ENCODE measurements at places on chromosomes 2 and 18.

- no peak for DNase-seq
Measured at GRCh38 chr18:62880673-62881364, 165.5 kb downstream of the PHLPP1 start.

- peak; percentile 65 for DNase-seq
Measured at GRCh38 chr18:60892855-60893254, 440.4 kb upstream of the CDH20 start.

GRCh38 chr2:43125090-43125998 is 101.1 kb downstream of the ZFP36L2 start:
- no peak for DNase-seq

- peak; percentile 41 for DNase-seq
Measured at GRCh38 chr2:218570850-218571249, 2.2 kb downstream of the CNOT9 start.

GRCh38 chr18:47745227-47745626 is 185.2 kb downstream of the SMAD2 start:
- DNase-seq: no peak

GRCh38 chr2:215758691-215759090 is 254.7 kb downstream of the MREG start:
- peak; percentile 96 for DNase-seq

DNA sequence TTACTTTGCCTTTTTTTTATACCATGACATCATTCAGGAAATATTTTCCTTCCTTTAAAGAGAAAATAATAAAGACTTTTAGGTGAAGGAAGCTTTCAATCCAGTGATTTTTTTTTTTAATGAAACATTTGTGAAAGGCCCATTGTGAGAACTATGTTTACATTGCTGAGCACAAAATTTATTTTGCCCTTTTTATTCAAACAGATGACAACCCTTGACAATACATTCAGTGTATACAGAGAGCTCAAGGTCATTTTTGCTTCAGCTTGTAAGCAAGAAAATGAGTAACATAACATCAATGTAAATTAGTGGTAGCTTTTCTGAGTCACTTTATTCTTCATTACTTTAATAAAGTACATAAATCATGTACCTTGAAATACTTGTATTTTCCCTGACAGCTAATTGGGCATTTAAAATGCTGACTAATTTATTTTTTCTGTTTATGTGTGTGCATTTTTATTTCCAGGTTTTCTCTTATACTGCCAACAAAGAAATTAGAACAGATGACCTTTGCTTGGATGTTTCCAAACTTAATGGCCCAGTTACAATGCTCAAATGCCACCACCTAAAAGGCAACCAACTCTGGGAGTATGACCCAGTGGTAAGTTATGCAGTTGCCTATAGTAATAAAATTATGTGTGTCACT is 121.6 kb downstream of the GALNT1 start:
- DNase-seq: no peak

GRCh38 chr2:222615320-222615719 is 40.6 kb downstream of the FARSB start:
- no peak for DNase-seq

GRCh38 chr2:71901466-71901865 is 246.2 kb downstream of the CYP26B1 start:
- DNase-seq: no peak

GRCh38 chr2:137921105-137921880 is 43.0 kb upstream of the HNMT start:
- DNase-seq: no peak

DNA sequence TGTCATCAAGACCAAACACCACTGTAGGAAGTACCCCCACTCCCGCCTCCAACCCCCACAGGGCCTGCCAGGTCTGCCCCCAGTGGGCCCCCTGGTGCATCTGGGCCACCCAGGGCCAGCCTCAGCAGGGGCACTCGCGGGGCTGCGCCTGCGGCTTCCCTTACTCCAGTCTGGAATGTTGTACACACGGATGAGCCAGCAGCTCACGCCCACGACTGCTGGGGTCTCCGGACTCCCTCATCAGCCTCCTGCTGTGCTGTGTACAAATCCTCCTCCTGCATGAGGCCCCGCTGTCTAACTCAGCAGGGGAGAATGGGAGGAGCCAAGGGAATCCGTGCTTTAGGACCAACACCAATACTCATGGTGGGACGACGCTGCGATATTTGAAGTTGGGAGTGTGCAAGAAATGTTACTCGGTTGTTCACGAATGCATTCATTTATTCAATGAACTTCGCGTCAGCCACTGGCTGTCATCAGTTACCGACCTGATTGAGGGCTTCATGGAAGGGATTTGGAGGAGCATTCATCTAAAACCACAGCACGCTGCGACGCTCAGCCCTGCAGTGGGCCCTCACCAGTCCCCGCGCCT is 654 bp upstream of the ASB1 start:
- DNase-seq: peak; percentile 71

DNA sequence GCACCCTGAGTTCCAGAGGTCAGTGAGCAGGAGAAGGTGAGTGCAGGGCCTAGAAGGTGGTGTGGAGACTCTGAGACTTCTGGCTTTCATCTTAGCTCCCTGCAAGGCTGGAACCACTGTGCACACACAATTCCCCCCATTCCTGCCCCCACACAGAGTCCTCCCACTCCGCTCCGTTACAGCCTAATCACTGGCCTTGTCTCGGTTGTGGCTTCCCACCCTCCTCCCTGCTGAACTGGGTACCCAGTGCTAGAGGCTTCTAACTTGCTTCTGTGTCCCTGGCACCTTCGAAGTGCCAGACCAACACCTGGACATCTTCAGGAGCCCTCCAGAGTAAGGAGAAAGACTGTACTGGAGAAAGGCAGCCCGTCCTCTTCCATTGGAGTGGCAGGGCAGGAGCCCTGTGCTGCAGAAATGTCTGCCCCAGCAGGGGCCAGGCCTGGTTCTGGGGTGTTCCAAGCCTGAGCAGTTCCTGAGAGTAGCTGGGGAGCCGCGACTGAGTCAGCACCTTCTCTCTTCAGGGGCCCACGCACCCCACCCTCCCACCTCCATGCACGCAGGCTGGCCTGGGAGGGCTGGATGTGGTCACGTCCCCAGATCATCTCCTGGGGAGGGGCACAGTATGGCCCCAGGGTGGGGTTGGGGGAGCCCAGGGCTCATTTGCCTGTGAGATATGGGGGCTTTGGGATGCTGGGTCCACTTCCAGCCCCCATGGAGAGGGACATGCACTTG is 23.4 kb downstream of the CROCC2 start:
- no peak for DNase-seq

- peak; percentile 70 for DNase-seq
Measured at GRCh38 chr2:70946832-70947442, 11.2 kb downstream of the ATP6V1B1 start.

DNA sequence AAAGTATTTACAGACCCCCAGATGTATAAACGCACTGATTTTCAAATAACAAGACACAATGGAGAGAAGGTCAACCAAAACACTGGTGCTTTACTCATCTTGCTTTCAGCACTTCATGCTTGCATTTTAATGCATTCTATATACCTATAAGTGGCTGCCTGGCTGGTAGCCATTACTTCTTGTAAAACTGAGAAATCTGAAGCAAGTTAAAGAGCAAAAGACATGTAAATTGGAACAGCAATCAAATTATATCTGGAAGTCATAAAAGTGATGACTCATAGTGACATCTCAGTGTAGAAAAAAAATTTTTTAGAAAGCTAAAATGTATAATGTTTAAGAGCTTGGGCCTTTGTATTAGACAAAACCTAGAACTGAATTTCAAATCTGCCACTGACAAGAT is 106.2 kb downstream of the CCDC141 start:
- DNase-seq: no peak

DNA sequence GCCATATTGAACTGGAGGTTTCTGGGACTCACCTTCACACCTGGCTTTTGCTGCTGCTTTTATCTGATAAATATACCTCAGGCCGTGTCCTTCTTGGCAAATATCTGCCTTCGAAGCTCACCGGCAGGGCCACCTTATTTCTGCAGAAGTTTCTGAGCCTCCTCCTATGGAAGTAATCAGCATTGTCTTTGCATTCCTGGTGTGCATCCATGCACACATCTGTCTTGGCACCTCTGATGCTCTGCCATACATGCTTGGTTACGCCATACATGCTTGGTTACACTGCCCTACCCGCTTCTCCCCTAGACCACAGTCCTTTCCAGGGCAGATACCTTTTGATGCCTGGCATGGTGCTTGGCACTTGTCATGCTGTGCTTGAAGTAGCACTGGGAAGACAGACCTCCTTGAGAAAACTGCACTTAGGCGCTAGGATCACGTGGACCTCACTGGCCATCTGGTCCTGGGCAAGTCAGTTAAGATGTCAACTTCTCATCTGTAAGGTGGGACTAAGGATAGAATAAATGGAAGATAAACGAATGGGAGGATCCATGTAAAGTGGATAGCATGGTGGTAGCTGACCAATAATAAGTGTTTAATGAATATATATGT is 66.8 kb downstream of the ZNF236 start:
- DNase-seq: no peak

- DNase-seq: no peak
Measured at GRCh38 chr2:231667496-231667895, 40.8 kb upstream of the PTMA start.

DNA sequence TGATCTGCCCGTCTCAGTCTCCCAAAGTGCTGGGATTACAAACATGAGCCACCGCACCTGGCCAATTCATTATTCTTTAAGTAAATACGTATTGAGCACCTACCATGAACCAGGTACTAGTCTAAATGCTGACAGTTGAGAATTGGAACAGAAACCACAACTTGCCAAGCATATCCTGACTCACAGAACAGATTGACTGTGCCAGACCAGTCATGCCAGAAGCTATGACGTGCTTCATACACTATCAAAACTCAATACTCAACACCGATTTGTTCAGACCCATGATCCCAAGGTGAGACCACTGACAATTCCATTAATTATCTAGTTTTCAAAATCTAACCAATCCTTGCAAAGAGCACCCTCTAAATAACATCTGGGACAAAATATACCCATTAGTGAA is 148.6 kb downstream of the B3GNT2 start:
- no peak for DNase-seq

DNA sequence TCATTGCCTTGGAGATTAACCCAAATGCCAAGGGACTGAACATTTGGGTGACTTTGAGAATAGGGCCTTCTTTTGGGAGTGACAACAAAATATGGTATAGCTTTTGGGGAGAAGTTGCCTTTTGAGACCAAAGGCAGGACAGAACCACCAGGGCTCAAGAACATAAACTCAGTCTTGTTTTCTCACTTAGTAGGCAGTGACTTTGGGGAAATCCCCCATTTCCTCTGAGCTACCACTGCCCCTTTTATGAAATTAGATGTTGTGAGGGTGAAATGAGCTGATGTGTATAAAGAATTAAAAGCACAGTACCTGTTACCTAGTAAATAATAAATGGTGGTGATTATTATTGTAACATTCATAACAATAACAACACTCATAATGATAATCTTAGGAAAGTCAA is 36.5 kb downstream of the GPD2 start:
- DNase-seq: no peak

DNA sequence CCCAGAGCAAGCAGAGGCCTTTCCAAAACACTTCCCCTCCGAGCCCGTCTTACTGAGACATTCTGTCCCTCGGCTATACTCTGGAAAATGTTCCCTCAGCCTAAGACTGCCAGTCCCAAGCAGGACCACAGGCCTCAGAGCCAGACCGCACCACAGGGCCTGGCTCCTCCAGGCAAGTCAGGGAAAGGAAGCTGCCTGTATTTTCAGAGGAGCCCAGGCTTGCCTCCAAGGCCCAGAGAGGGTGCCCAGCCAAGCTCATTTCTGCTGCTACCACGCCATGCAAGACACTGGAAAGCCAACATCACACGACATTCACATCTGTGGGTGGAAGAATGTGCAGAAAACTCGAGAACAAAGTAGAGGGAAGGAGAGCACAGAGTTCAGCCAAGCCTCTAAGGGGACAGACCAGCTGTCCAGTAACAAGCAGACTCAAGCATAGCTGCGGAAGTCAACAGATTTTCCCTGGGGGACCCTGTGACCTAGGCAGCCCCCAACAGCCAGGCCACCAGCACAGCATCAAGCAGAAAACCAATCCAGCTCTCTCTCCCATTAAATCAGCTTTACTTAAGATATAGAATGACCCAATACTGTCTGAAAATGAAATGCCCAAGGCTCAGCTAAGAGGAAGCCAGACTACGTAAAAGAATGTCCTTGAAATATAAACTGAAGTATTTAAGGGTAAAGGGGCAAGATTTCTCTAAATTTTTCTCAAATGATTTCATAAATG is 123.9 kb downstream of the ZFP36L2 start:
- DNase-seq: no peak

- DNase-seq: peak; percentile 50
Measured at GRCh38 chr18:55351241-55351691, 236.7 kb downstream of the TCF4 start.

GRCh38 chr2:31219131-31219969 is 2.0 kb upstream of the CAPN14 start:
- DNase-seq: no peak

DNA sequence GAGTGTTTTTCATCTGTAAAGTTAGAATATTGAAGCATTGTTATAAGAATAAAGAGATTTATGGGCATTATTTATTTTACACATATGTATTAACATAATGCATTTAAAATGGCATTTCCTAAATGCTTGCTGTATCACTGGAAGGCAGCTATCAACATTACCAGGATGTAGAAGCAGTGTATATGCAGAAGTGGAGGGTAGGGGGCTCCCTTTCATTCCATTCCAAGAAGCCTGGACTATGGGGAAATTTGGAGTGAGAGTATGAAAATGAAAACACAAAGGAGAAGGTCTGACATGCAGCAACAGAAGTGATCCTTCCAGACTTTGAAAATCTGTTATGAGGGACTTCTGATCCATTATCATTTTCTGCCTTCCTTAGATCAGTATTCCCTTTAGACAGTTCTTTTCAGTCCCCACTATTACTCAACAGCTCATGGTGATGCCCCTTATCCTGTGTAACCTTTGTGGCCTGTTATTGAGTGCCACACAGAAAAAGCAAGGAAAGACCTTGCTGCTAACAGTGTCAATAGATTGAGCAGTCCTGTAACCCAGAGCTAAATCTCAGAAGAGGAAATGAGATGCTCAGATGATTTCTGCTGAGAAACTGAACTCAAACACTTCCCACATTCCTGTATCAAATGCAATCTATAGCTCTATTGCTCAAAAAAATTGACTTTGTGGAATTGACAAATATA is 216.6 kb downstream of the HNMT start:
- DNase-seq: no peak

GRCh38 chr2:141393214-141393545 is 737.6 kb downstream of the LRP1B start:
- DNase-seq: peak; percentile 56

DNA sequence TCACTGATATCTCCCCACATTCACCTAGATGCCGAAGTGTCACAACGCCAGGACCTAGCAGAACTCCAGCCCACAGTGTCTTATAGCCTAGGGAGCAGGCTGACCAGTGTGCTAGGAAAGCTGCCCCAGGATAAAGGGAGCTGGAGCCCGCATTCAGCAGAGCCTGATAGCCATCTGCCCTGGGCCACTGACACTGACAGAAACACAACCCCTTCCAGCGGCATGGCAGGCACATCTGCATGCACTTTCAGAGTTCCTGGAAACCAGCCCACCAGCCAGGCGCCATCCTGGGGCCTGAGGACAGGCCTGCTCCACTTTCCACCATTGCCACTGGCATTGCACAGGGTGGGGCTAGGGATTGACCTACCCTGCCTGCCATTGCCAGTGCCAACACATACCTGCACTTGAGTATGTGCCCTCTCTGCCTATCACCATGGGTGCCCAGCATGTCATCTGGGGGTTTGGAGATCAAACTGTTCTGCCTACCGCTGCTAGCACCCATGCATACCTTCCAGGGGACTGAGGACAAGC is 290.1 kb upstream of the KLHL14 start:
- DNase-seq: no peak
